Activated T-cell treated with anti-CD3 and anti-CD28 coated beads, Interleukin-2, amount 50 U/mL, for 48 hours (primary cell): ENCODE measurements at places on chromosomes 11 and 22.
A peak's percentile ranks its signal among the peaks of the same experiment; 100 is the strongest.

DNA sequence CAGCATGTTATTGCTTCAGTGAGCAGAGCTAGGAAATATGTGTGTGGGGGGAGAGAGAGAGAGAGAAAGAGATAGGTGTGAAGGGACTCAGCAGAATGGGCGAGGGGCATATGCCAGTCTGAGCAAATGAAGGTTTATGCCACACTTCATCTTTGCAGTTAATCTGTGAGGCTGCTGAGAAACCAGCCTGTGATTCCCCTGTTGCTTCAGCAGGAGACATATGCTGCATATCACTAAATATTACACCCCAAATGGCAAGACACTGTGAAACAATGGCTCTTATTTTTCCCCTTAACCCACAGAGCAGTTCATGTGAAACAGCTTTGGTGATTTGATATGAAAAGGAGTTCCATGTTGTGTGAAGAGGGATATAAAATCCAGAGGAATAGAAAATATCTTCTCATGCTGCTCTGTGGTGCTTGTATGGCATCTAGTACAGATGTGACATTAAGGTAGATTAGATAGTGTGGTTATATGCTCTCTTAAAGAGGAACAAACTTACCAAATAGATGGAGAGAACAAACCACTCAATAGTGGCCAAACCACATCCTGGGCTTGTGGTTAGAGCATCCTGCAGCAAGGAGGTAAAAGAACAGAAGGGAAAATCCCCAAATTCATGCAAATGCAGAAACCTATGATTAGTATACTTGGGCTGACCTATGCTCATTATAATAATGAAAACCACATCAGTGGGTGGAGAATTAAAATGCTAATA is 864.2 kb downstream of the FAM181B start:
- DNase-seq: peak; percentile 78

DNA sequence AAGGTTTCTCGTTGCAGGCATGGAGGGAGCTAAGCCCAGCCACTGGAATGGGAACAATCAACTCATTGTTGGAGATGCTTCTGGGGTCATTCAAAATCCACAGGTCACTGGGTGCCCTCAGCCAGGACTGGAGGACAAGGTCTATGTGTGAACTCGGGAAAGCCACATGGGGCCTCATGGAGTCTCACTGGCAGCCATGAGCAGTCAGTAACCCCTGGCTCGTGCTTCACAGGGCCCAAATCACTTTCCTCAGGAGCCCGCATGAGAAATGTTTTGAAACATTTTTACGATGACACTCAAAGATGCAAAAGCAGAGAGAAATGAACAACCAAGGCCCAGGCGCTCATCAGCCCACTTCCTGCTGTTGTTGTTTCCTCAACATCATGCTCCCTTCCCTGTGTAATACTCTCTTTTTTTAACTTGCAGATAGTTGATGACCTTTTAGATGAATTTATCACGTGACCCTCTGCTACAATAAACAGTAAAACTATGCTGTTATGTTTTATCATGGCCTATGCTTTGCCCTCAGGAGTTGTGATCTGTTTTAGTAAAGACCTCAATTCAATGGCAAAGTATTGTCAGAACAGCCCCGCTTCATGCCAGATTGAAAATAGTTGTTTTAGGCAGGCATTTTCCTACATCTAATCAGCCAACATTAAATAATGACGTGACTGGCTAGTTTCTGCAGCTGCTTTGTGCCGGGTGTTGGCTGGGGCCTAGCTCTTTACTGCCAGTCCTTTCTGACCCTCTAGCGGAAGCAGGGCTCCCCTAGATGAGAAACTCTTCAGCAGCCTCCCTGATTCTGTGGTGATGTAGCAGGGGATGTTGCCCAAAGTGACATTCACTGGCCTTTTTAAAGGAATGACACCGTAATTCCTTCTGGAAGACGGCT is 39.7 kb downstream of the ADAMTS15 start:
- no peak for DNase-seq

GRCh38 chr11:44427432-44427831 is 117.5 kb upstream of the ALX4 start:
- DNase-seq: peak; percentile 24

GRCh38 chr22:36010882-36011281 is 17.7 kb downstream of the RBFOX2 start:
- DNase-seq: no peak

- DNase-seq: no peak
Measured at GRCh38 chr11:27263986-27264385, 99.0 kb downstream of the CCDC34 start.

GRCh38 chr11:89067264-89067663 is 1.5 kb upstream of the GRM5 start:
- DNase-seq: no peak

GRCh38 chr11:130325691-130326090 is 11.0 kb upstream of the ZBTB44 start:
- DNase-seq: no peak

GRCh38 chr11:26904132-26904531 is 89.8 kb upstream of the FIBIN start:
- no peak for DNase-seq

- no peak for DNase-seq
Measured at GRCh38 chr11:79461666-79462645, 21.1 kb upstream of the TENM4 start.

DNA sequence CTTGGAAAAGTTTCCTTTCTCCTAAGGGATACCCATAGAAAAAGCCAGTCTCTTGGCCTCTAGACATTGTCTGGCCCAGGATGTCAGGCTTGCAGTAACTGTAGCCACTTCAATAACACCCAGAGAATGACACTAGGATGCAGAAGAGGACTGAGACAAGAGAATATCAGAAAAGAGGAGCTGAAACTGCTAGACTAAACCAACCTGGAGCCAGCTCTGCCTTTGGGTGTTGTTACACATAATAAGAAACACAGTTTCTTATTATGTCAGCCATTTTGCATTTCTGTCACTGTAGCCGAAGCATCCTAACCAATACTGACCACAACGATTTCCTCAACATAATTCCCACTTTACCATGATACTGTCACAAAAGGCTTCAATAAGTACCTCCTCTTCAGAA is 72.2 kb upstream of the RCN1 start:
- no peak for DNase-seq

- DNase-seq: no peak
Measured at GRCh38 chr11:16242806-16243205, 113.5 kb downstream of the SOX6 start.

GRCh38 chr11:105000167-105000566 is 22.8 kb downstream of the CASP5 start:
- peak; percentile 27 for DNase-seq

GRCh38 chr11:108207683-108208060 is 14.8 kb downstream of the NPAT start:
- DNase-seq: no peak

DNA sequence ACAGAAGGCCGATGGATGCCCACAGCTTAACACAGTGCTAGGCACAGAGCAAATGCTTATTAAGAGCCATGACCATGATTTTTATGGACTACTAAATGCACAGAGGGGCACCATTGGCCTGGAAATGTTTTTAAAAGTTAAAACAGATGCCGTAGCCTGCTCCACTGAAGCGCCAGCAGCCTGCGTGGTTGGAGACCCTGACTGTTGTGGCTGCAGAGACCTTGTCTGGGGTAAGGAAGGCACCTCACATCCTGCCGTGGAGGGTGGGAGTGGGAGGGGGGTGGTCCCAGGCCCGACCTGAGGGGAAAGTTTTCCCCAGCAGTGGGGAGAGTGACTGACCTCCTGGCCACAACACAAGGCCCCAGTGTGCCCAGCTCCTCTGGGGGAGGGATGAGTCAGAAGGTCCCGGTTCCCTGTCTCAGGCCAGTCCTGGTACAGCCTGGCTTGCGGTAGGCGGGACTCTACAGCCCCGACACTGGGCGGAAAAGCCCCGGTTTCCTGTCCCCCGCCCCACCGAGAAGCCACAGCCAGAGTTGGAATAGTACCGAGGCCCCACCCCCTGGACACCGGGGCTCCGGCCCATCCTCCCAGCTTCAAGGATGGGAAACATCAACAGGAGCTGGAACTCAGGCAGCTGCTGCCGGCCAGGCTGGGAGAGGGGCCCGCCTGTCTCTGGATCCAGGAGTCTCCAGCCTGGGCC is 7.0 kb downstream of the CHST1 start:
- DNase-seq: no peak

GRCh38 chr11:1531449-1532013 is 40.5 kb downstream of the DUSP8 start:
- DNase-seq: no peak

GRCh38 chr11:61092280-61092766 is 10.0 kb upstream of the CD5 start:
- peak; percentile 77 for DNase-seq

DNA sequence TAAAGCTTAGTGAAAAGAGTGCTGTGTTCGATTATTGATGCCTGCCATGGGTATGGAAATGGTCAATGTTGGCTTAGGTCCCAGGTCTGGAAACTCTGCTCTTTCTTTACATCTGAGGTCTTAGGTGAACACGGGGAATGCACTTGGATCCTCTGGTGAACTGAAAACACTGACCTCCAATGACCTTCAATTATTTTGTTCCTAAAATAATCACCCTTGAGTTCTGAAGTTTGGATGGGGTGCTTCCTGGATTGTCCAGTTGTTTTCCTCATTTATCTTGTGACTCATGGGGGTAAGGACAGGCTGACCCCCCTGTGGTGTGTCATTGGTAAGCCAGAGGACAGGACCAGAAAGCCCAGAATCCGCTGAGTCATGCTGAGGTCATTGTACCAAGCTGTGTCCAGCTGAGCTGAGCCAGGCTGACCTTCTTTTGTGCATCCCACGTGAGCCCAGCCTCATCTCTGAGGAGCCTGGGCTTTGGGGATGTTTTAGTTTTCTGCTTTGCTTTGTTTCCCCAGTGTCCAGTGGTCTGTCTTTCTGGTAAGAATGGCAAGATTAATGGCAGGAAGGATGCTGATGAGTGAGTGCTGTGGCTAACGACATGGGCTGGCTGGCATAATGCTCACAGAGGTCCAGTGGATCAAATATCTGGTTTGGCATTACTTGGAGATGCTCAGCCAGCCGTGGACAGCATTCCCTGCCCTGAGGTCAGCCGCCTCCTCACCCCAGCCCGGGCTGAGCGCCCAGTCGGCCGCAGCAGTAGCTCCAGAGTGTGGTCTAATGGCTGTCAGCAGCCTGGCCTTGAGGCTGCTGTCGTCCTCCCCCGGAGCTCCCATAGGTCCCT is 35.6 kb downstream of the AMPD3 start:
- no peak for DNase-seq

GRCh38 chr22:48943567-48944432 is 883.9 kb downstream of the BRD1 start:
- DNase-seq: peak; percentile 22
